ENCODE measurements at places on chromosomes 11 and 22.

DNA sequence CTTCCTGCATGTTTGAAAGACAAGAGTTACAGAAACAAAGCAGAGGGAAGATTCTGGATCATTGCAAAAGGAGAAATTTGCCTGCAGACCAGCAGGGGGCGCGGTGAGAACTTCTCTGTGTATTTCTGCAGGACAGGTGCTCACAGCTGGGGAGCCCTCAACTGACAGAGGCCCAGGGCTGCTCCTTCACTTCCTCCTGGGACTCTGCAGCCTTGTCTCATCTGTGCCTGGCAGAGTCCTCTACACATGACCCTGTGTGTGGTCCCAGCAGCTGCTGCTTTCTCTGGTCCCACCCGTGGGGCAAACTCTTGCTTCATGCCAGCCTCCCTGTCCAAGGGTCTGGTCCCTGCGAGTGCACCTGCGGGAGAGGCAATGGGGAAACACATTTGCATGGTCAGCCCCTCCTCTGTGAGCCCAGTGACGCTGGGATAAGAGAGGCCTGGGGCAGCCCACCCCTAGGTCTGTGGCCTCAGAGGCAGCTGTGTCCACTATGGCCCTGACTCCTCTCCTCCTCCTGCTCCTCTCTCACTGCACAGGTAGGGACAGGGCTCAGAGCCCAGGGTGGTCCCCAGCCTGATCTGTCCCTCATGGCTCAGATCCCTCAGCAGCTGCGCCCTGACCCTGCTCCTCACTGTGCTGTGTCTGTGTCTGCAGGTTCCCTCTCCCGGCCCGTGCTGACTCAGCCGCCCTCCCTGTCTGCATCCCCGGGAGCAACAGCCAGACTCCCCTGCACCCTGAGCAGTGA is 43.2 kb upstream of the VPREB1 start:
- DNase-seq = peak; percentile 93
- no peaks in the 10 kb centered on the region for H3K27me3 ChIP-seq
- peak overlapping the region; percentile 50 for H3K4me3 ChIP-seq
- H3K36me3 ChIP-seq = no peaks in the 10 kb centered on the region

DNA sequence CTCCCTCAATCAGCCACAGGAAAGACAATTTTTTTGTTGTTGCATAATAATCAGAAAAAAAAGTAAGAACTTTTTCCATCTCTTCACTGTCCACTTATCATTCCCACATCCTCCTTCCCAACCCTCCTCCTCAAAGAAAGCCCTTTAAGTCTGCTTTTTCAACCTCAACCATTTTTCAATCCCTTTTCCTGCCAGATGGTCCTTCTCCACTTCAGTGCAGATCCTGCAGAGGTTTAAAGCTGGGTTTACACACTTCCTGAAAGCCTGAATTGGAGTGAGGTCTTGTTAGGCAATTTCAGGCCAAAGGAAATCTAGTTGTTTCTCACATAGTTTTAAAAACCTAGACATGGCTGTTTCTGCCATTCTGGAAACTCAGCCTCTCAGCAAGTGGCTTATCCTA is 78.3 kb downstream of the RPL27A start:
- no peak overlapping the region for H3K27ac ChIP-seq
- H3K36me3 ChIP-seq = no peaks in the 10 kb centered on the region
- H3K4me1 ChIP-seq = no peaks in the 10 kb centered on the region
- no peak overlapping the region for H3K4me3 ChIP-seq

GRCh38 chr11:118152552-118153471 is at the start of gene SCN4B:
Gene SCN4B (minus strand): TSS chr11:118152823. CDS start chr11:118152673, 150 bp downstream.
- no peak within 1 kb of the TSS for H3K4me3 ChIP-seq
- peaks cover 8% of the 10 kb centered on the region for H3K4me1 ChIP-seq

DNA sequence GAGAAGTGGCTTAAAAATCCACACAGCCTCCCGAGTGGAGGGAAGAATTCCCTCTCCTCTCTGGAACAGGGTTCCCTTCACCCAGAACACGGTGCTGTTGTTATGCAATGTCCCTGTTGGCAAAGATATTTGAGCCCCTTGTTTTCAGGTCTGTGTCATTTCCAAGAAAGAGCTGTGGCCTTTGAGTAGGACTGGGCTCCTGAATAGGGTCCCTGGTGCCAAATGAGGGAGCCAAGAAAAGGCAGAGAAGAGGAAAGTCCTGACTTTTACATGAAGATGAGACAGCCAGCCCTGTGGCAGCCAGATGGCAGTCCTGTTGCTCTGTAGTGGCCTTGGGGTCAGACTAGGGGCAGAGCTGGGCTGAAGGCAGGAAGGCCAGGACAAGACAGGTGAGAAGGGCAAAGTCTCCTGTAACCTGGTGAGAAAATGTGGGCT is 51.2 kb upstream of the ELF5 start:
- H3K27ac ChIP-seq = no peak overlapping the region
- no peak for DNase-seq
- no peaks in the 10 kb centered on the region for H3K4me1 ChIP-seq
- no peak overlapping the region for H3K4me3 ChIP-seq
- H3K27me3 ChIP-seq = no peaks in the 10 kb centered on the region

DNA sequence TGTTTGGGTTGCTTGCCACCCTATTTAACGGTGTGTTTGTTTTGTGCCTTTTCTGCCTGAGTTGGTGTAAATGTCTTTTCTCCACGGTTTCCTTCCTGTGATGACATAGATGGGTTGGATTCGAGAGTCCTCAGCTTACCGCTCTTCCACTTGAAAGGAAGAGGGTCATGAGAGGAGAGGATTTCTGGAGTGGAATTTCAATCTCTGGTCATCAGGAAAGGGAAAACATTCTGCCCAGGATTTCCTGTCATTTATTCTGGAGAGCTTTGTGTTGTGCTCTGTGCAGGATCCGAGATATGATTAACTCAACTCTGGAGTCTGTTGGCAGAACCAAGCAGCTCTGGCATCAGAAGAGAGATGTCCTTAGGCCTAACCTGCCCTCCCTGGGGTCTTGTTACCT is 605.2 kb downstream of the NTM start:
- H3K27ac ChIP-seq = no peak overlapping the region
- no peak for DNase-seq
- no peaks in the 10 kb centered on the region for H3K36me3 ChIP-seq
- H3K27me3 ChIP-seq = no peaks in the 10 kb centered on the region
- no peaks in the 10 kb centered on the region for H3K4me1 ChIP-seq
- H3K4me3 ChIP-seq = no peak overlapping the region

DNA sequence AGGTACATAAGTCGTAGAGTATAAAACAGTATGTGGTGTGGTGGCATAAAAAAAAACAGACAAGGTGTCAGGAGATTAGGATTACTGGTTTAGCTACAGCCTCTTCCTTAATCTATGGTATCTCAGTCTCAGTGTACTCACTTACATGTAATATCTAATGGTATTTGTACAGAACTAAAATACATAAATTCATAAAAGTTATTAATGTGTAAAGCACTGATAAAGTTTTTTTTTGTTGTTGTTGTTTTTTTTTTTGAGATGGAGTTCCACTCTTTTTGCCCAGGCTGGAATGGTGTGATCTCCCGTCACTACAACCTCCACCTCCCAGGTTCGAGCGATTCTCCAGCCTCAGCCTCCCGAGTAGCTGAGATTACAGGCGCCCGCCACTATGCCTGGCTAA is 2.9 kb downstream of the PTS start:
- H3K27ac ChIP-seq = no peak overlapping the region
- peaks cover 9% of the 10 kb centered on the region for H3K4me1 ChIP-seq
- H3K27me3 ChIP-seq = no peaks in the 10 kb centered on the region
- H3K36me3 ChIP-seq = 0 out of 2 replicates have a peak, but pooled peaks cover 3% of the 10 kb centered on the region

All from Karpas-422 (cell line).